ENCODE measurements at places on chromosomes 16 and 17.

DNA sequence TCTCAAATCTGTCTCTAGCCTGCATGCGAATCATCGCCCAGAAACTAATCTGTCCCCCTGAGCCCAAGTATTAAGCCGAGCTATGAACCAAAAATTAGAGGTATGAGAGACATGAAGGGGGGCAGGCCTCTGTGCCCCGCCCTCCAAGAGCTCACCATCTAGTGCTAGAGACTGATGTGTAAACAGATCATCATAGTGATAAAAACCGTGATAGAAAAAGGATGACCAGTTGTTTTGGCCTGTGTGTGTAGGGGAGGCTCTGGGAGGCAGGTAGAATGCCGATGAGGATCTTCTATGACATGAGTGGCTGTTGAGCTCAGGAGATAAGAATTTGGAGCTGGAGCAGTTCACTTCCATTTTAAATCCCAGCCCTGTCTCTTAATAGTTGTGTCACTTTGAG is 89.1 kb upstream of the TBX2 start:
- DNase-seq: no peak

DNA sequence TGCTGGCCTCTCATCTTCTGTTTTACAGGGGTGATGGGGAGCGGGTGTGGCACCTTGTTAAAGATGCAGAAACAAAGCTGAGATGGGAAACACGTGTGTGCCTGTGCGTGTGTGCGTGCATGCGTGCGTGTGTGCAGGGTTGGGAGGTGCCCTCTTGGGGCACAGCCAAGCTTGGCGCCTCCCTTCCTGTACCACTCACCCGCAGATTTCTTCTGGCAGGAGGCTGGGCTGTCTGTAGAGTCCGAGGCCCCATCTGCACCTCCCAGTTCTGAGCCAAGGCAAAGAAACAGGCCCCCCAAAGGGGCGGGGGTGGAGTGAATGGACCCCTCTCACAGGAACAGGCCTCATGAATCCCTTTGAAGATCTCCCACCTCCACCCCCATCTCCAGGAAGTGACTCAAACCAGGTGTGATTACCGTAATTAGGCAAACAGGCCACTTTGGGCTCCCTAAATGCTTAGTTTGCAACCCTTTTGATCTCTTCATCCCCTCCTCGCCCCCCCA is 20.9 kb downstream of the TNS4 start:
- DNase-seq: peak; percentile 26

DNA sequence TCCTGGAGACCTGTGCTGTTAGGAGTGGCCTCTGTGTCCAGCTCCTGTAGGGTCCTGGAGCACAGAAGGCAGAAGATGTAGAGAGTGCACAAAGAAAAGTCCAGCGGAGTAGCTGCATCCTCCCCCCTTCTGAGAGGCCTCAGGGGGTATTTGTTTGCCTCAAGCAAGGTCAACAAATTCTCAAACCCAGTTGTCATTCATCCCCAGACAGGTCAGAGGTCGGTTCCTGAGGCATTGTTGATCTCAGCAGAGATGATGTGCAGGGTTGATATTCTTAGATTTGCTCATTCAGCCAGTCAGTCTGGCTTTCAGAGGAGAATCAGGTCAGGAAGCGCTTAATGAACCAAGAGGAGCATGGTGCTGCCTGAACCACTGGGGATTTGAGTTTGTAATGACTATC is 8.3 kb upstream of the RBFOX1 start:
- DNase-seq: no peak

- DNase-seq: no peak
Measured at GRCh38 chr16:50820225-50820624, 78.3 kb downstream of the CYLD start.

DNA sequence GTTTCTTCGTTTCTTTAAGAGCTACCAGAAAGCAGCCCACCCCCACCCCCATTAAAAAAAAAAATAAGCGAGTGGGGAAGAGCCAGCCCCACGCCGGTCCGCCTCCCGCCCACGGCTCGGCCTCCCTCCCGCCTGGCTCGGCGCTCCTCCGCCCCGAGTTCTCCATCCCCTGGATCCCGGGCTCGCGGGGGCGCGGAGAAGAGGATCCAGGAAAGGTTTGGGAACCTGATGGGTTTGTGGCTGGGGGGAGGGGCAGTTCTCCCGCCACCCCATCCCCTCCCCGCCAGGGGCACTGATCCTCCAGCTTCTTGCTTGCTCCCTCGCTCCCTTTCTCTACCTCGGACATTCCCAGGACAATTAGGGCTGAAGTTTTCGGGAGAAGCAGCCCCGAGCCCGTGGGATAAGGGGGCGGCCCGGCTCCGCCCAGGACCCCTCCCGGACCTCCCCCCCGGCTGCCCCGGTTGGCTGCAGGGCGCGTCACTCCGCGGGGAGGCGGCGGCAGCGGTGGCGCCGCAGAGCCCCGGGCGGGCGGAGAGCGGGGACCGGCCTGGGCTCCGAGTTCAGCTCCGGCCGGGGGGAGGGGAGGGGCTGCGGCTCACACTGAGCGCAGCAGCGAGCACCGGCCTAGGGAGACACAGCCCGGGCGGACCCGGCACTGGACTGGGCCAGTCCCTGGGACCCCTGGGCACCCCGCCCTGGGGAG is 1.0 kb upstream of the SALL1 start:
- no peak for DNase-seq

DNA sequence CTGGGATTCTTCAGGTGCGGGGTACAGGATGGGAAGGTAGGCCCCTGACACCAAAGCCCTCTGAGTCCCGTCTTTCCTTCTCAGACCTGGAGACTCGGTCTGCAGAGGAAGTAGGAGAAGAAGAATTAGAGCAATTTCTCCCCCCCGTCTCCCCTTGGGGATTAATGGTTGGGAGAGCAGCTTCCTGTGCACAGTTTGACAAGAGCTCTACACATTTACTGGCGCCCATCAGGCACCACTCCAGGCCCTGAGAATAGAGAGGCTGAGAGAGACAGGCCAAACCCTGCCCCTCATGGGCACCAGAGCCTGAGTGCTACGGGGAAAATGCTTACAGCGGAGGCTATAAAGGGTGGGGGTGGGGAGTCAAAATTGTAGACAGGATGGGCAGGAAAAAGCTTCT is 3.5 kb upstream of the C16orf74 start:
- no peak for DNase-seq

DNA sequence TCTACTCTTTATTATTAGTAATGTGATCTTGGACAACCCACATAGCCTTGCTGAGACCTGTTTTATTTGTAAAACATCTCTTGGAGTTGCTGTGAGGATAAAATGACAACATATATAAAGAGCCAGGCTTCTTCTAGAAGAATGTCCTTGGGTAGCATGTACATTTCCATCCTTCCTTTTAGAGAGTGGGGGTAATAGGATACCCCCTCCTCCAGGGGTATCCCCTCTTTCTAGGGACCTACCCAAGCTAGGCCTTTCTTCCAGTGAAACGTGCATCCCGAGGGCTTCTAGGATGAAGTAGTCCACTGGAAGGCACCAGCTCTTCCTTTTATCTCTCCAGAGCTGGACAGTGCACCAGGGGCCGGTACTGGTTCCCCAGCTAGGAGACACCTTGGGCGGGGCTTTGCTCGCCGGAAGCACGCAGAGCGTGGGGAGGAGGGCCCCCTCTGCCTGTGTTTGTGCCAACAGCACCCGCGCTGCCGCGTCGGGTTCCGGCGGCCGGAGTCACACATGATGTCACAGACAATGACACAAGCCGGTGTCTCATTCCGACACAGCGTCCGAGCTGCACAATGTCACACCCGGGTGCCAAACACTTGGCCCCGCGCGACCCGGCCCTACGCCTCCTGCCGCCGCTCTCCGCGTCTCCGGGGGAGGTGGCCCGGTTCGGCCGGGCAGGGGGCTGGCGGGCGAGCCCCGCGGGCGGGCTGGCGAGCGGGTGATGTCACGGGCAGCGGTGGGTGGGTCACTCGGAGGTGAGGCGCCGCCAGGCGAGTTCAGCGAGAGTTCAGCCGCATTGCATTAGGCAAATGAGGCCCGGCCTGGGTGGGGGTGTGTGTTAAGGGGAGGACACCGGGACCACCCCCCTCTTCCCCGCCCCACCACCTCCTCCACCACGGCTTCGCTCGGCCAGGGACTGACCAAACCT is 23.4 kb downstream of the GJD3 start:
- peak; percentile 68 for DNase-seq

DNA sequence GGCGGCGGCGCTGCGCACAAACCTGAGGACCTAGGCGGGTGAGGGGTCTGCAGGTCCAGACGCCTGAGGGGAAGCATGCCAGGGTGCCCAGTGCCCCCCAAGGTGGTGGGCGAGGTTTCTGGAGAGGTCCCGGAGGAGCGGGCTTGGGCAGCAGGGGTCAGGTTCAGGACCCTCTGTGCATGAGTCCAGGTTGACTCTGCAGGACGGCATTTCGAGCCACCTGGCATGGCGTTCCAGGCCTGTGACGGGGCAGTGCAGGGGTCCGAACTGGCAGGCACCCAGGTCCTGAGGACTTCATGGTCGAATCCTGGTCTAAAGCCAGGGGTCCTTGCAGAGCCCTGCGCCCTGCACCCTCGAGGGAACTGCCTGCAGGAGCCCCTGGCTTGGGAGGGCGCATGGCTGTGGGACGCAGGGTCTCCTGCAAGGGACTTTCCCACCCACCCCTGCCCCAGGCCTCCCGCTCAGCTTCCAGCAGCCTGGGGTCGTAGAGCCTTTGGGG is 3.5 kb downstream of the SLC16A3 start:
- DNase-seq: no peak

- DNase-seq: no peak
Measured at GRCh38 chr17:31497994-31498826, 106.7 kb downstream of the RAB11FIP4 start.

GRCh38 chr16:21634216-21634615 is 18.2 kb downstream of the IGSF6 start:
- DNase-seq: no peak

- no peak for DNase-seq
Measured at GRCh38 chr16:67750466-67750865, 31.4 kb upstream of the GFOD2 start.

- DNase-seq: no peak
Measured at GRCh38 chr17:10871914-10872313, 34.0 kb upstream of the PIRT start.

GRCh38 chr16:7405166-7405565 is 72.5 kb downstream of the RBFOX1 start:
- no peak for DNase-seq

DNA sequence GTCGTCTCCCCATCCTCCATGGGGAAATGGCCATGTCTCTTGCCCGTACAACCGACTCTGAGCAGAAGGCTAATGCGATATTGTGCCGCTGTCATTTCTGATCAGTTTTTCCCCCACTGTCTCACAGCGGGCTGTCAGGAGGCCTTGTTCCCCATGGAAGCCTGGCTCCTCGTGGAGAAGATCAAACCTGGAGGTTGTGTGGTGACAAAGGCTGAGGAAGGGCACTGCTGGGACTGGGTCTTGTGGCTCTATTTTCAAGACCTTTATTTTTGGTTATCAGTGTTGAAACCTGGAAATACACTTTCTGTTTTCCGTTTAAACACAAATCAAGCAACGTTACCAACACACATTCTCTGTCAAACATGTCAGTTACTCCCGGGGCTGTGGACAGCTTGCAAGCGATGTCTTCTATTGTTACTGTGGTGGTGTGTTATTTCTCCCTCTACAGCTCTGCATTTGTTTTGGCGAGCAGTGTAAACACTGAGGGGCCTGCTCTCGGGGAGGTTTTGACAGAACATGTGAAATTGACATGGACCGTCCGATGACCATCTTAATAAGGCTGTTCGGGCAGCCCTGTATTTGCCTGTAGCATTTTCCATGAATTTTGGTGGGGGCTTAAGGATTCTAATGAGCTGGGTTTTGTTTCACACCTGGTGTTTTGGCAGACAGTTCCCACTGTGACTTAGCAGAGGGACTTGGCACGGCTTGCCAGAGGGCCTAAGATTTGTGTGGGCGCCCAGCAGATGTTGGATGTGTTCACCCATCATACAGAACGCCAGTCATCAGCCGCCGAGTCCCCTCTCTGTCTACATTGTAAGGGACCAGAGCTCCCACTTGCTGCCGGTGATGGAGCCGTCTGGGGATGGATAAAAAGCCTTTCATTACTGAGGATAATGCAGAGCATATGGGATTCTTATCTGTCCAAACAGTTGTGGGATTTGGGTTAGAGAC is 12.5 kb downstream of the RBFOX1 start:
- DNase-seq: no peak

DNA sequence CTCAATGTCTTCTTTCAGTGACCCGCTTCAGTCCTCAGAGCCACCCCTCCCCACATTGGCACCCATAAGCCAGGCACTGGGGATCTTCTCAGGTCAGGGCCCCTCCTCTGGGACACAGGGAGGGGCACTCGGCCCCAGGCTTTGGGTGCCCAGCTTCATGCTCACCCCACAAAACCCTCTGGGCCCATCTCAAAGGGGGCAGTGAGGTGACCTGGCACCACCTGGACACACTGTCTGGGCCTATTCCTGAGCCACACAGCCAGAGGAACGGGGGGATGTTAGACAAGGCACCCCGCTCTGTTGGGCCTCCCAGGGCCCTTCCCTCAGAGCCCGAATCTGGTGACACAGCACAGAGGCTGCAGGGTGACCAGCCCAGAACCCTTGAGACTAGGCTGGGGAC is 36.1 kb downstream of the TNFRSF13B start:
- no peak for DNase-seq

GRCh38 chr16:3659251-3659650 is 4.8 kb downstream of the DNASE1 start:
- DNase-seq: no peak

DNA sequence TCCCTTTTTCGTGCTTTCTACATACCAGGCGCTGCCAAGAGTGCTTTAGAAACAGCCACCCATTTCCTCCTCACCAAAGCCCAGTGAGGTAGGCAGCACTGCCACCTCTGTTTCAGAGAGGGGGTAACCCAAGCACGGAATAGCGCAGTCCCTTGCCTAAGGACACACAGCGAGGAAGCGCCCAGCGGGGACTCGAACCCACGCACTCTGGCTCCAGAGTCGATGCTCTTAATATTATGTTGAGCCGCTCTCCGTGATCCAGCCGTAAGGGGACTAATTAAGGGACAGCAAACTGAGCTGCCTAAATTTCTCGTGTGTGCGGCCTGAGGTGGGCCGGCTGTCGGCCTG is 497 bp downstream of the CES1 start:
- no peak for DNase-seq

DNA sequence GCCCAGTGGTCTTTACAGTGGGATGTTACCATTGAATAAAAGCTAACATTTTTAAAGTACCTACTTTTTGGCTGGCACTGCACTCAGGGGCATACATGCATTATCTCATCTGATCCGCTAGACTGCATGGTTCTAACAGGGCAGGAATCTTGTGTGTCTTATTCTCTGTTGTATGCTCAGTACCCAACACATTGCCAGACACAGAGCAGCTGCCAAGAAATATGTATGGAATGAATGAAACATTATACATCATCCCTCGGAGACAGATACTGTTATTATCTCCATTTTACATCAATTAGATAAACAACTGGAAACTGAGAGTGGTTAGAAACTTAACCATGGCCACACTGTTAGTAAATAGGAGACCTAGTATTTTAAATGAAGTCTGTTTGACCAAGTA is 74.1 kb upstream of the CDH11 start:
- DNase-seq: no peak

GRCh38 chr17:8867361-8867981 is at the start of gene PIK3R6:
TSS of gene PIK3R6 (minus strand) at chr17:8867674. CDS start at chr17:8849794, 17,880 bp downstream.
- DNase-seq: no peak

- no peak for DNase-seq
Measured at GRCh38 chr16:11032922-11033291, 88.5 kb downstream of the CLEC16A start.

All from stimulated activated CD8-positive, alpha-beta memory T cell treated with anti-CD3 and anti-CD28 coated beads, Interleukin-7, amount 100 ng/mL, for 1 hour (primary cell).